A549 (cell line): ENCODE measurements at places on chromosomes 6 and 20.

- no peak for DNase-seq
Measured at GRCh38 chr6:168130697-168131371, 51.8 kb upstream of the FRMD1 start.

GRCh38 chr6:32252331-32253009 lies 28.6 kb upstream of the NOTCH4 start:
- no peak for DNase-seq

DNA sequence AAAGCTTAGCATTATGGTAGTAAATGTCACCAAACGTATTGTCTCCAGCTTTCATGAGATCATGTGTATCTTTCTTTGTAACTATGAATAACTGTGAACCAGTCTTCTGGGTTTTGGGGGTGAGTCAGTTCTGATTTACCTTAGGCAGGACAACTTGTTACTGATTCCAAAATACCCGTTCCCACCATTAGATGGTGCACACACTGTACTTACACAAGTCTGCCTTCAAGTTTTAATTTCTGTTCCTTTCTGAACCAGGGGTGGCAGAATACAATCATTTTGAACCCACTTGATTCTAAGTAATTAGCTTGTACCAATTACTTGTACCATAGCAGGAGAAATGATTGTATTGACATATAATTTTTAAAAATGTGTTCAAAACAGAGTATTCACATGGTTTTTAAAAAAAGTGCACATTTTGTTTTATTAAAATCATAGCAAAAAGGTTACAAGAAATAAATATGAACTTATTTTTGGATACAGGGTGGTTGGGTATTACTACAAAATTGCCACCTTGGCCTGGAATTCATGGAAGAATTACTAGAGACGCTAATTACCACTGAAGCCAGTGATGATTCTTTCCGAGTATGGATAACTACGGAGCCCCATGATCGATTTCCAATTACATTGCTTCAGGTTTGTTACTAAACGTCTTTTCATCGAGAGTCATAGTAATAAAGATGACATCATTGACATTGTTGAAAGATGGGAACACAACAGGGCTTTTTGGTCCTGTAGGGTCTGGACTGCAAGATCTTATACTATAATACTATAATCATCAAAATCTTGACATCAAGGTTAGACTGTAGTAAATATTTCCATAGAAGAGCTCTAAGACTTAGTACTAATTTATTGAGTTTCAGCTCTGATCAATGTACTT lies 75.2 kb upstream of the GLP1R start:
- peak; percentile 33 for DNase-seq

- no peak for DNase-seq
Measured at GRCh38 chr6:138638604-138639003, 135.0 kb upstream of the CCDC28A start.

- DNase-seq, result no peak
Measured at GRCh38 chr6:170156448-170157375, 134.2 kb downstream of the DLL1 start.

DNA sequence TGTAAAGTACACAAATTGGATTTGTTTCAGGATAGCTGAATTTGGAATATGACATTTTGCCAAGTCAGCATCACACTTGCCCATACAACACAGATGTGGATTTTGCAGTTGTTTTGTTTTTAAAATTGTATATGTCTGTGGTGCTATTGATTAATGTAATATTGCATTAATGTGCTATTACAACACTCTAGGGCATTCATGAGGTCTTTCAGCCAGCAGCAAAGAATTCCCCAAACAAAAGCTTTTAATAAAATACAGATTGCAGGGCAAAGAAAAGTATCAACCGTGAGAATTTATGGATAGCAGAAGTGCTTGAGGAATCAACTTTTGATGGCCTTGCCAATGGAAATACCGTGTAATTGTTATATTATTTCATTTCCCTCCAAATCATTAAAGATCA lies 144.9 kb downstream of the AIG1 start:
- DNase-seq, result no peak

- DNase-seq, result no peak
Measured at GRCh38 chr6:48928937-48929336, 534.1 kb downstream of the MMUT start.

DNA sequence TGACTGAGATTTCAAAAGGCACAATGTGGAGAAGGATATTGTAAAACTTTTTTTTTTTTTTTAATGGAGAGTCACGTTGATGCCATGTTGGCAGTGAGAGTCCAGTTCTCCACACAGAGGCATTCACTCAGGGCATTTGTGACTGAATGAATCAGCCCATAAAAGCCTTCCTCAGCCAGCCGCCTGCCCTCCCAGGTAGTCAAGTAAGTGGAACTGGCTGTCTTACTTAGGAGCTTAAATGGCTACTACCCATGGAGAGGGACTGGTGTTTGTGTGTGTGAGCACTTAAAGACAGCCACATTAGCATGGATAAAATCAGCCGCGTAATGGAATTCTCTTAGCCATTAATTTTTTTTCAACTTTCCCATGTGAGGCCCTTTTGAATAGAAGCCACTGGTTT lies 12.6 kb downstream of the AAR2 start:
- no peak for DNase-seq

GRCh38 chr20:45993197-45993951 lies 15.3 kb upstream of the MMP9 start:
- peak; percentile 88 for DNase-seq

GRCh38 chr6:170080828-170081371 lies 210.0 kb downstream of the DLL1 start:
- DNase-seq, result no peak

GRCh38 chr6:113882336-113883022 lies 25.3 kb downstream of the MARCKS start:
- no peak for DNase-seq

DNA sequence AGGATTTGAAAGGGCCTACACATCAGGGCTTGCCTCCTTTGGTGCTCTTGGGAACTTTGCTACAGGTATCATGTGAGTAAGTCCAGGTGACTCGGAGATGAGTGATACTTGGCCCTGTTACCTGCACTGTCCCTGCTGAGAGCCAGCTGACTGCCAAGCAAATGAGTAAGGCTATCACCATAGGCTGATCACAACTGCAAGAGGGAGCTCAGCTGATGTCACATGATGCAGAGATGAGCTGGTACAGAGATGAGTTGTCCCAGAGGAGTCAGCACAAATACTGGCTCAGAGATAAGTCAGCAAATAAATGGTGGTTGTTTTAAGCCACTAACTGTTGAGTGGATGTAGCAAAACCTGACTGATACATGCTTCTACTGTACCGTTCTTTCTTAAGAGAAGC lies 41.4 kb downstream of the LAMP5 start:
- DNase-seq, result no peak

- no peak for DNase-seq
Measured at GRCh38 chr20:35007891-35008290, 52.2 kb downstream of the MYH7B start.

- DNase-seq, result no peak
Measured at GRCh38 chr20:47782076-47782475, 3.2 kb downstream of the SULF2 start.

- no peak for DNase-seq
Measured at GRCh38 chr20:58762120-58762519, 69.5 kb downstream of the NPEPL1 start.

GRCh38 chr20:36454698-36455427 lies 86.5 kb upstream of the MYL9 start:
- DNase-seq, result no peak

DNA sequence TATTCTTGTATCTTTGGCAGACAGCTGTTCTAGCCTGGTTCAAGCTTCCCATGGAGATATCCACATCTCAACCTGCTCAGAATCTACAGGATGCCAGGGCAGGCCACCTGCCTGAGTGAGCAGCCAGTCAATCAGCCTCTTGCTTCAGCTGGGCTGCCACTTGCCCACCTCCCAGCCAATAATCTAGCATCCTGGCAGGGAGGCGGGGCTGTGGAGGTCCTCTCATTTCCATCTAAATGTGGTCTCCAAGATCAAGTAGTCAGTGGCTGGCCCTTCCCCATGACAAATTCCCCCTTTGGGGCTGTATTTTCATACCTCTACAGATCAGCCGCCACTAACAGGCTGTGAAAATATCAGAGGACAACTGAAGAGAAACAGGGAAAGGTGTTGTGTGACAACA lies 33.0 kb upstream of the SPDEF start:
- DNase-seq, result no peak

GRCh38 chr6:128554302-128554701 lies 33.9 kb upstream of the PTPRK start:
- no peak for DNase-seq

- no peak for DNase-seq
Measured at GRCh38 chr20:5313916-5314315, 2.8 kb downstream of the PROKR2 start.

- no peak for DNase-seq
Measured at GRCh38 chr20:45110301-45110700, 4.7 kb downstream of the WFDC5 start.

GRCh38 chr6:154292855-154293519 lies 63.6 kb downstream of the IPCEF1 start:
- peak; percentile 8 for DNase-seq

DNA sequence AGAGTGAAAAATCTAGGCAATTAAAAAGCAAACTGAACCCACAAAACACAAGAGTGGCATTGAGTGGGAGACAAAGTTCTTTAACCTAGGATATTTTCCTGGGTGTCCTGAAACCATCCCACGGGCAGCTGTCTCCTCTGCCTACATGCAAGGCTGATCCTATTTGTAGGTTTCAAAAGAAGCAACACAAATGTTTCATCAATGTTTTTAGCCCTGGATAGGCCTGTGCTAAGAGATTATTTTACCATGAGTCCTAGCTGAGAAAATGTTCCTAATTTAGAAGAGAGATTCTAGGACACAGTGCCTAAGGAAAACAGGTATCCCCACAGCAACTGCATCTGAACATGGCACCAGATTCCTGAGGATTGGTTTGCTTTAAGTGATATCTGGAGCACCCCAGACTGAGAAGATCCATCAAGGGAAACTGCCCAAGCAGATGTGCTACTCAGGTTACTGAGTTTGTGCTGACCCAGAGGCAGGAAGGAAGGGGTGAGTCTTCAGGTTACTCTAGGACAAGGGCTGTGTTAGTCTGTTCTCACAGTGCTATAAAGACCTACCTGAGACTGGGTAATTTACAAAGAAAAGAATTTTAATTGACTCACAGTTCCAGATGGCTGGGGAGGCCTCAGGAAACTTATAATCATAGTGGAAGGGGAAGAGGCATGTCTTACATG lies 111.6 kb upstream of the UST start:
- DNase-seq, result no peak

DNA sequence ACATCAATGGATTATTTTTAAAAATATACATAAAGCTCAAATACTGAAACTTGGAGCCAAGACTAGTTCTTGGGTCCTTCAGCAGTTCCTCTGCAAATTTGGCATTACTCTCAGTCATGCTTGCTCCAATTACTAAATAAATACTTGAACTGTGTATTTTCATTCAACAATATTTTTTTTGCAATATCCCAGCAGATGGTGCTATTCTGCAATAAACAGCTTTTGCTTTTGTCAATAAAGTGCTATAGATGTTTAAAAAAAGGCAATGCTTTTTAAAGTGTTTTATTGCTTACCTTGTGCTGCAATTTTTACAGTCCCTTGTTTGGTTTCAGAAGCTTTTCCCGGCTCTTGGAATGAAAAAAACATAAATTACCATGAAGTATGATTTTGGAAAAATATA lies 243.4 kb downstream of the TRDN start:
- no peak for DNase-seq

DNA sequence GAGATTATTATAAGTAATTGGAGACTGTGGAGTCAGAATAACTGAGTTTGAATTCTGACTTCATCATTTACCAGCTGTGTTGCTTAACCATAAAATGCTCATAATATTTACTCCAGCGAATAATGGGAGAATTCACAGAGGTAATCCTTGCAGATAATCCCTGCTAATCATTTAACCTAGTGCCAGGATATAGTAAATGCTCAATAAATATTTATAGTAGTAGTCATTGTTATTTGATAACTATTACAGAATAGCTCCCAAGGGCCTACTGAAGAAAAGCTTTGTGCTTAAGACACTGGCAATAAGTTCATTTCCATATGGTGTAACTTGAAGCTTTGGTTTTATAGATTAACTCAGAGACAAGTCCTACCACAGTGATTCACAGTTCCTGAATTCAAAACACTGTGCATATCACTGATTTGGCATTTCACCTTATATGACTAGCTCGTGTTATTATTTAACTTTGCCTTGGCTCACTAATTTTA lies 208.8 kb upstream of the PLCB4 start:
- peak; percentile 42 for DNase-seq

DNA sequence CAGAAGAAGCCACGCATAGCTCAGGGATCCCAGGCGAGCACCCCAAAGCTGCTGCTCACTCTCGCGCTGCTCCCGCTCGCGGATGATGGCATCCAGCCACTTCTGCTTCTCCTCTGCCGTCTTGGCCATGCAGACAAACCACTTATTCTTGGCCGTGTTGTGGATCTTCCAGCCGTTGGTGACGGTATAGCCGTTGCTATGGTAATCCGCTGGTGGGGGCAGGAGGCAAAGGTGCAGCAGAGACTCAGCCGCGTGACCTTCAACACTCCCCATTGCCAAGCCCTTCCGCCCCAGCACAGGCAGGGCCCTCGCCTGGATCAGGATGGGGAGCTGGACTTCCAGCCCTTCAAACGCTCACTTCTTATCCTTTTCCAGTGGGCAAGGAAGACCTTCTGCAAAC lies 136.9 kb downstream of the PREX1 start:
- DNase-seq, result no peak

- DNase-seq, result no peak
Measured at GRCh38 chr6:81362246-81362645, 390.2 kb downstream of the TENT5A start.

DNA sequence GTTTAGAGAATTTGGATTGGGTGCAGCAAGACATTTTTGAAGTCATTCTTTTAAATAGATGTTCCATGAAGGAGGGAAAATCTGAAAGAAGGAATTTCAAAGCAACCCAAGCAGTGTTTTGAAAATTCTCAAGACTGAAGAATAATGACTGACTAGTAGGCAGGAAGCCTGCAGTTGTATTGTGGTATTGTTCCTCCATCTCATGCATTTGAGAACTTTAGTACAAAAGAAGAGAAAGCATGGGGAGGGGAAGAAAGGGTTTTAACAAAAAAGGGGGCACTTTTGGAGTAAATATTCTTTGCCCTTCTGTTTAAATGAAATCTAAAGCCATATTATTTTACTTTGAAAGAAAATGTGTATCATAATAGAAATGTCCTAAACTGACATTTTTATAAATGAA lies 6.6 kb downstream of the NCOA3 start:
- no peak for DNase-seq

GRCh38 chr20:38169636-38170193 lies 4.6 kb upstream of the TGM2 start:
- no peak for DNase-seq

DNA sequence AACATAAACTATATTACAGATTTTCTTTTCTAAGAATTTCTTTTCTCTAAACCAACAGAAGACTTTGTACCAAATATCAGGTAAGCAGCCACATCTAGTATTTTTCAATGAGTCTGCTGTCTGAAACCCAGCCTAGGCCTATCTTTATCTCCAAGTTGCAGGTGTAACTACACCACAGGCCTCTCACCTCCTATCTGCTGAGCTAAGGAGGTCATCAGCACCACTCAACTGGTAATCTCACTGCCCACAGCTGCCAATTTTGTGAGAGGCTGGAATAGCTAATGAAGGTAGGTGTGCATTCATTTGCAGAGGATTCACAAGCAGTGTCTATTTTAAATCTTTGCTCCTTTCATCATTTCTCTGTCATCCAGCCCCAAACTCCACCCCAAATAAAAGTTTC lies 584.8 kb downstream of the HDGFL1 start:
- DNase-seq, result no peak

- no peak for DNase-seq
Measured at GRCh38 chr20:44582311-44583025, at the start of gene PKIG. Gene PKIG, plus strand, starts transcription at chr20:44582579. Its CDS starts 31,978 bp downstream, at chr20:44614557.
